ENCODE measurements at places on chromosomes 4 and X. TPM values are rescaled to one million over a fixed set of nuclear protein-coding genes. Genes with fewer than 3 reads are reported as not detected.

DNA sequence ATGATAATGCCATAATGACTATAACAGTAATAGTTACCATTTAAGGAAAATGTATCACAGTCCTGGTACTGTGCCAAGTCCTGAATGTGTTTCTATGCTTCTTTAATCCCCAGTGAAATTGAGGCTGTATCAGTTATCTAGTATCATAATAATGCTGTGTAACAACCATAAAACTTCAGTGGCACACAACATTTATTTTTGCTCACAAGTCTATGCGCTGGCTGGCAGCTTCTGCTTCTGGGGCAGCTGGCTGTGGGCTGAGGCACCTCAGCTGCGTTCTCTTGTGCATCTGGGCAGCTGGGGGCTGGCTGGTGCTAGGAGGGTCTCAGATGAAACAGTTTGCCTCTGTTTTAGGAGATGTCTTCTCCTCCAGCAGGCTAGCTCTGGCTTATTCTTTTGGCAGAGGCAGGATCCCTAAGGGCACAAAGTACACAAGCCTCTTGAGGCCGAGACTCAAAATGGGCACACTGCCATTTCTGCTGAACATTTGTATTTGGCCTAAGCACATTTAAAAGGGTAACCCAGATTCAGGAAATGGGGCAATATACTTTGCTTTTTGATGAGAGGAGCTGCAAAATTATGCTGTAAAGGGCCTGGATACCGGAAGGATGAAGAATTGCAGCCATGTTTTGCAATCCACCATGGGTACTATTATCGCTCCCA, 62.6 kb upstream of the DHX15 start:
- no peak for DNase-seq
- H3K36me3 ChIP-seq = no peaks in the 10 kb centered on the region
- H3K27me3 ChIP-seq = no peaks in the 10 kb centered on the region
- H3K4me1 ChIP-seq = no peaks in the 10 kb centered on the region

ADGRL3 gene
- total RNA-seq = 51.3 TPM

AFF2 gene
- total RNA-seq = 17.0 TPM

GPR173 gene
- total RNA-seq = 5.4 TPM

DNA sequence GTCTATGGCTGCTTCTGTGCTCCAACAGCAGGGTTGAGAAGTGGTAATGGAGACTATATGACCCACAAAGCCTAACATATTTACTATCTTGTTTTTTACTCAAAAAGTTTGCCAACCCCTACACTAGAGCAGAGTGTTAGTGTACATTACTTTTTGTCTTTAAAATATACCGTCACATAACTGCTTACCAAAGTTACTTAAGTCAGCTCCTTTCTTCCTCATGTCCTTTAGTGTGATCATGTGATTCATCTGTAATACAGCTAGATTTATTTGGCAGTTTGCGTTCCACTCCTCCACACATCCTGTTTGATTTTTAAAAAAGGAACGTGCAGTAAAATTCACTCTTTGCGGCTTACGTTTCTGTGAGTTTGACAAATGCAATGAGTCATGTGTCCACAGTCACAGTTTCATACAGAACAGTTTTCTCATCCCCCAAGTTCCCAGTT, 162.4 kb upstream of the GPRIN3 start:
- H3K4me3 ChIP-seq = no peak overlapping the region
- DNase-seq = no peak
- H3K27me3 ChIP-seq = no peaks in the 10 kb centered on the region
- H3K36me3 ChIP-seq = no peaks in the 10 kb centered on the region
- no peaks in the 10 kb centered on the region for H3K4me1 ChIP-seq

ARHGAP36 gene
- total RNA-seq = not detected

NAP1L2 gene
- 3.3 TPM for total RNA-seq

GDI1 gene
- 144 TPM for total RNA-seq

DNA sequence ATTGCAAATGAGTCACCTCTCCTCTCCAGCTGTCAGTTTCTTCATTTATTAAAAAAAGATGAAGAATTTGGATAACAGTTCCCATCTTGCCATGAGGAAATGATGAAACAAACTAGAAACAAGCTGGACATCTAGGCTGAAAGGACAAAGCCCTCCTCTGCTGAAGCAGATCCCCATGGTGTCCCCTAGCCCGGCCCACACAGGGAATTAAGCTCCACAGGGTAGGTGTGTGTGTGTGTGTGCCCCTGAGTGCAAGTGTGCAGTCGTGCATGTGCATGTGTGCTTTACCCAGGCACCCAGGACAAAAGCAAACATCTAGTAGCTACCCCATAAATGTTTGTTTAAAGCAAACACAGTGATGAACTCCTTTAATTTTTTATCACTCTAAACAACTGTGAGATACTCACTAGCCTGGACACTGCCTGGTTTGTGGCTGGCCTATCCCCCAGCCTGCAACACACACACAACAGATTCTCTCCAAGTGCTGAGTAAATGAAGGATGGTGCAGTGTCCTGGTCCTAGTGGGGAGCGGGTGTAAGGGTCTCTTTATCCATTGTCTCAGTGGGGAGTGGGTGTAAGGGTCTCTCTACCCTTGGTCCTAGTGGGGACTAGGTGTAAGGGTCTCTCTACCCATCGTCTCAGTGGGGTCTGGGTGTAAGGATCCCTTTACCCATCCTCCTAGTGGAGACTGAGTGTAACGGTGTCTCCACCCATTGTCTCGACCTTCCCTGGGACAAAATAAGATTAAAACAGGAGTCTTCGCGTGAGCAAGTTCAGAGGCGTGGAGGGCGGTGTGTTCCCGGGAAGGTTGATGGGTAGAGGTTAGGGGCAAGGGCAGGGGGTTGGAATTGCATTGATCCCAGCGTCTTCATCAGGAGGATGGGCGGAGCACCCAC, 688 bp upstream of the EVC start:
- no peaks in the 10 kb centered on the region for H3K27me3 ChIP-seq
- no peak for DNase-seq
- peaks cover 6% of the 10 kb centered on the region for H3K36me3 ChIP-seq
- H3K4me3 ChIP-seq = peak overlapping the region; percentile 47

- no peaks in the 10 kb centered on the region for H3K36me3 ChIP-seq
- no peak overlapping the region for H3K4me3 ChIP-seq
- no peaks in the 10 kb centered on the region for H3K4me1 ChIP-seq
- no peak overlapping the region for H3K27ac ChIP-seq
Observed at GRCh38 chrX:118259213-118259612, 86.7 kb upstream of the WDR44 start.

GRCh38 chr4:181688432-181688831, 554.8 kb upstream of the TENM3 start:
- no peak overlapping the region for H3K27ac ChIP-seq
- no peak overlapping the region for H3K4me3 ChIP-seq
- H3K27me3 ChIP-seq = no peaks in the 10 kb centered on the region
- H3K36me3 ChIP-seq = no peaks in the 10 kb centered on the region
- DNase-seq = no peak
- no peaks in the 10 kb centered on the region for H3K4me1 ChIP-seq

GRCh38 chr4:985123-985830, 1.6 kb upstream of the IDUA start:
- H3K4me1 ChIP-seq = peaks cover 5% of the 10 kb centered on the region
- no peak overlapping the region for H3K27ac ChIP-seq
- DNase-seq = peak; percentile 38
- no peaks in the 10 kb centered on the region for H3K36me3 ChIP-seq

RASGEF1B gene
- 12.4 TPM for total RNA-seq

MAOA gene
- 111 TPM for total RNA-seq

PCSK1N gene
- total RNA-seq = 21.8 TPM

- H3K4me1 ChIP-seq = no peaks in the 10 kb centered on the region
- H3K4me3 ChIP-seq = no peak overlapping the region
- H3K27ac ChIP-seq = no peak overlapping the region
- H3K27me3 ChIP-seq = no peaks in the 10 kb centered on the region
- DNase-seq = no peak
Observed at GRCh38 chr4:175874306-175874705, 62.2 kb upstream of the GPM6A start.

MAML3 gene
- total RNA-seq = 9.6 TPM

GRCh38 chrX:132216806-132217202, 2.4 kb downstream of the RAP2C start:
- peak overlapping the region; percentile 97 for H3K27ac ChIP-seq
- no peaks in the 10 kb centered on the region for H3K27me3 ChIP-seq
- H3K36me3 ChIP-seq = no peaks in the 10 kb centered on the region
- DNase-seq = no peak
- no peaks in the 10 kb centered on the region for H3K4me1 ChIP-seq

HHIP gene
- 1.9 TPM for total RNA-seq

DNA sequence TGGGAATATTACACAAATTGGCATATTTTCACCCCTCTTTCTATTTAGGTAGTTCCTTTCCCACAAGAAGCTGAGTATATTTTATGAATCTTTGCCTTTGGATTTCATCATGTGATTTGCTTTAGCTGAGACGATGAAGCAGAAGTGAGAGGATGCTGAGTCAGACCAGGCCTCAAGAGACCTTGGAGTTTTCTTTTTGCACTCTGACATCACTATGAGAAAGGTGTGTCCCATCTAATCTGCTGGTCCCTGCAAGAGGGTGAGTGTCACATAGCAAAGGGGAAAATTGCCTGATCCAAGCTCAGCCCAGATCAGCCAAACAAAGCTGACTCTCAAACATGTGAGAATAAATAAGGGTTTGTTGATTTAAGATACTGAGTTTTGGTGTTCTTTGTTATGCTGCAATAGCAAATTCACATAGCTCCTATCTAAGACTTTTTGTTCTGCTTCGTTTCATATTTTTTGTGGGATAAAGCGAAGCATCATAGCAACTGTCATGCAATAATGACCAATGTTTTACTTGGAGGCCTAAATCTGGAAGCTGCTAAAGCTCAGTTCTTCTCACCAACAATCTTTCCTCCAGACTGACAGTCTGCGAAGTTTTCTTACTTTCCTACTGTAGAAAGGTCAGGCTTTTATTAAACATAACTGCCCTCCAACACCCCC, 176.9 kb downstream of the PDHA2 start:
- H3K36me3 ChIP-seq = no peaks in the 10 kb centered on the region
- no peak overlapping the region for H3K4me3 ChIP-seq
- H3K4me1 ChIP-seq = no peaks in the 10 kb centered on the region

PAGE2 gene
- total RNA-seq = not detected

DNA sequence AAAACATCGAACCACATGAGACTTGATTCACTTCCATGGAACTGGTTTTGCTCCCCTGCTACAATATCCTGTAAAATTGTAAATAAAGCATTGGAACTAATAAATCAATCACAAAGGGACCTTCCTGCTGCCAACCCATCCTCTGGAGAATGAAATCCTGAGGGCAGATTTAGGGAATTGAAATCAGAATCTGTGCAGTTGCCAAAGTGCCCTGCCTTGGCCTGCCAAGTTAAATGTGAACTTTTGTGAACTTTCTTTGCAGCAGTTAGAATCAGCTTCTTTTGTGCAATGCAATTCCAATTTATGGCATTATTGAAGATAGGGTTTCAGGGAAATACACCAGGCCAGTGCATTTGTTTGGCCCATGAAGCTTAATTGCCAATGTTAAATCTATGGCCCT, 263.1 kb downstream of the PTTG2 start:
- H3K27ac ChIP-seq = peak overlapping the region; percentile 69
- H3K4me1 ChIP-seq = no peaks in the 10 kb centered on the region
- DNase-seq = no peak
- no peaks in the 10 kb centered on the region for H3K27me3 ChIP-seq
- H3K36me3 ChIP-seq = no peaks in the 10 kb centered on the region

DMP1 gene
- total RNA-seq = not detected

DNA sequence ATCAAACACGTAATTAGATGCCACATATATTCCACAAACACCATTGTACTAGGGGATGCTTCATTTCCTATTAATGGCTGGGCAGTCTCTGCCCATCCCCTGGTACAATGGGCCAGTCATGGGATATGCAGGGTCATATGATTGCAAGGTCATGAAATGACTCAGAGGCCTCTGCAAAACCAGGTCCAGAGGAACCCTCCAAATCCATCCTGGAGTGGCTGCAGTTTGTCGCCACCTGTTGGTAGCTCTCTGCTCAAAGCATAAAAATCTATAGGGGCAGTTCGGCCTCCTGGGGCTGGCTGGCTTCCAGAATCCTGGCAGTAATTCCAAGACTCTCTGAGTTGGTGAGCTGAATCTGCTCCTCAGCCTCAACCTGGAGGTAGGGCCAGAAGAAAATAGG, 22.9 kb upstream of the PUDP start:
- no peaks in the 10 kb centered on the region for H3K4me1 ChIP-seq
- no peaks in the 10 kb centered on the region for H3K27me3 ChIP-seq
- no peaks in the 10 kb centered on the region for H3K36me3 ChIP-seq
- DNase-seq = no peak

- no peaks in the 10 kb centered on the region for H3K4me1 ChIP-seq
- no peak overlapping the region for H3K27ac ChIP-seq
- no peaks in the 10 kb centered on the region for H3K27me3 ChIP-seq
- no peaks in the 10 kb centered on the region for H3K36me3 ChIP-seq
- no peak overlapping the region for H3K4me3 ChIP-seq
Observed at GRCh38 chr4:135371137-135371536, 1169.5 kb upstream of the PABPC4L start.

DNA sequence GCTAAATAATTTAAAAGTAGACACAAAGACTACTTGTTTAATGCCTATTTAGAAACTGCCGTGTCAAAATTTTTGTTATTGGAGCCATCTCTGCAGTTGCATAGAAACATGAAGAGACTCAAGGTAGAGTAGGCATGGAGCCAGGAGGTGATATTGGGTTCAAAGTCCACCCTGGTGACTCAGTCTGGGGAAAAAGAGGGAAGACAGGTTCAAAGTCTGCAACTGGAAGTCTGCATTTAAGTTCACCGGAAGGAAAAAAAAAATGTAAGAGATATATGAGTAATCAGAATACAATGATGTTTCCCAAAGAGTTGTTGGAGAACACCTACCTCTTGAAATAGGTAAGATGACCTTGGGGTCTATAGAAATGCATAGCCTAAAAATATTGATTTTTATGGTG, 67.4 kb upstream of the QRFPR start:
- H3K4me3 ChIP-seq = no peak overlapping the region
- no peak overlapping the region for H3K27ac ChIP-seq
- no peak for DNase-seq
- H3K36me3 ChIP-seq = no peaks in the 10 kb centered on the region

DNA sequence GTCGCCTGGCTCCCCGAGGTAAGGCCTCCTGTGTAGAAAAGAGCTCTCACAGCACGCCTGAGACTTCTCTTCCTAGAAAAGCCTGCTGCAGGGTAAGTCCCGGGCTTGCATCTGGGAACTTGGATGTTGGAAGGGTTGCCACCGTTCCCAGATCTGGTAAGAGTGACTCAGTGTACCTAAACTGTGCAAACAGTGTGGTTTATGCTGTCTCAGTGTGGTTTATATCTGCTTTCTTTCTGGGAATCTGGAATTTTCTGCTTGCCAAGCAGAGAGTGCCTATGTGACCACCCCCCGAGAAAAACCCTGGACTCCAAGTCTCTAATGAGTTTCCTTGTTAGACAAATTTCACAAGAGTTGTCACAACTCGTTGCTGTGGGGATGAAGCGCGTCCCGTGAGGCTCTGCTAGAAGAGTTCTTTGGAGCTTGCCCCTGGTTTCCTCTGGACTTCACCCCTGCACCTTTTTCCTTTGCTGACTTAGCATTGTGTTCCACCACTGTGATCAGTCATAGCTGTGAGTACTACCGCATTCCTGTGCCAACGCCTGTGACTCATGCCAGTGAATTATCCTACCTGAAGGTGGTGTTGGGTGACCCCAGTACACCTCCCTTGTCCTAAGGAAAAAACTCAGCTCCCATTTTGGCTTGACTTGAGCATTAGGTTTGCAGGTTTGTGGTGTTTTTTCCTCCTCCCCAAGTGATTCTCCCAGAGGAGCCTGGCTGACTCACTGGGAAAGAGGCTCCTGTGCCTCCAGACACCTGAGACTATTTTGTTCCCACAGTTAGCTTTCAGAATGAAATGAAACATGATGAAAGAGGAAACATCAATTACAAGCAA, 14.5 kb downstream of the SLC2A9 start:
- H3K4me1 ChIP-seq = peaks cover 21% of the 10 kb centered on the region
- H3K36me3 ChIP-seq = no peaks in the 10 kb centered on the region
- no peak overlapping the region for H3K4me3 ChIP-seq
- H3K27ac ChIP-seq = peak overlapping the region; percentile 48
- no peaks in the 10 kb centered on the region for H3K27me3 ChIP-seq
